ENCODE measurements at places on chromosomes 5 and 9.

- no peak for DNase-seq
Observed at GRCh38 chr5:72498284-72498683, 8.9 kb downstream of the ZNF366 start.

DNA sequence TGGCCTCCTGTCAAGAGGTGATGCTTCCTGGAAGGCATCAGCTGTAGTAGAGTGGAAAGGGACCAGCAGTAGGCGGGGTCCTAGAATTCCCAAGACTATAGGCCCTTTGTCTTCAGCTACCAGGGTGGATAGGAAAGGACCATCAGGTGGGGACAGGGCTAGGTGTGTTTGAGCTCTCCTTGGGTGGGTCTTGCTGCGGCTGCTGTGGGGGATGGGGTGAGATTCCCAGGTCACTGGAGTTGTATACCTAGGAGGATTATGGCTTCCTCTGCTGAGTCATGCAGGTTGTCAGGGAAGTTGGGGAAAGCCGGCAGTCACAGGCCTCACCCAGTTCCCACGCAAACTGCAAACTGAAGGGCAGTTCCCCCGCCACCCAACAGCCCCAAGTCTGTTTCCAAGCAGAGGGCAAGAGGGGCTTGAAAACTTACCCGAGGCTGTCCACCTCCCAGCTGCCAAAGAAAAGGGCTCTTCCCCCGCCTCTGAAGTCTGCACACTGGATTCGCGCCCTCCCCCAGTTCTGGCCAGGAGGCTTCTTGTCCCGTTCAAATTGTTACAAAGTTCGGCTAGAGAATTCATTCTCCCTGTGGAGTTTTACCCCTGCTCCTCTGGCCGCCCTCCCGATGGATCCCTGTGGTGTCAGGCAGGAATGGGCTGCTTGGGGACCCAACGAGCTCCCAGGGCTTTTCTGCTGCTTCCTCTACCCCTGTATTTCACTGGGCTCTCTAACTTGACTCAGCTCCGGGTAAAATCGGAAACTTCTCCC, 23.0 kb upstream of the ECM2 start:
- no peak for DNase-seq

- DNase-seq, result peak; percentile 59
Observed at GRCh38 chr9:108473209-108474112, 382.3 kb downstream of the ACTL7B start.

GRCh38 chr5:65539827-65540226, 23.1 kb downstream of the CENPK start:
- DNase-seq, result no peak

DNA sequence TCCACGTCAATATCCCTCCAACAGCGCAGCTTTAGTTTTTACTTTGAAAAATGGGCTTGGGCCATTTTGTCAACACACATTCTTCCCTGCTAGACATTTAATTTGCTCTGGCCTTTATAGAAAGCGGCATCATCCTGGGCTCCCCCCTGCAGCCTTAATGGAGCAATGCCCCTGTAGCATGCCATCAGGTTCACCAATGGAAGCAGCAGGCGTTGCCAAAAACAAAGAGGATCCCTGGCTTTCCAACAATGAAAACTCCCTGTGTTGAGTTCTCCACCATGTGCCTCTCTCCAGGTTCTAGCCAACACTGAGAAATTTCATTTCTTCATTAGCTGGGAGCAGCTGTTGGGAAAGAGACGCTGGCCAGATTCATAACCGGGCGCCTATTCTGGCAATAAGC, 139.5 kb downstream of the ZNF622 start:
- peak; percentile 19 for DNase-seq

GRCh38 chr5:171115519-171115918, 193.5 kb upstream of the TLX3 start:
- DNase-seq, result no peak

DNA sequence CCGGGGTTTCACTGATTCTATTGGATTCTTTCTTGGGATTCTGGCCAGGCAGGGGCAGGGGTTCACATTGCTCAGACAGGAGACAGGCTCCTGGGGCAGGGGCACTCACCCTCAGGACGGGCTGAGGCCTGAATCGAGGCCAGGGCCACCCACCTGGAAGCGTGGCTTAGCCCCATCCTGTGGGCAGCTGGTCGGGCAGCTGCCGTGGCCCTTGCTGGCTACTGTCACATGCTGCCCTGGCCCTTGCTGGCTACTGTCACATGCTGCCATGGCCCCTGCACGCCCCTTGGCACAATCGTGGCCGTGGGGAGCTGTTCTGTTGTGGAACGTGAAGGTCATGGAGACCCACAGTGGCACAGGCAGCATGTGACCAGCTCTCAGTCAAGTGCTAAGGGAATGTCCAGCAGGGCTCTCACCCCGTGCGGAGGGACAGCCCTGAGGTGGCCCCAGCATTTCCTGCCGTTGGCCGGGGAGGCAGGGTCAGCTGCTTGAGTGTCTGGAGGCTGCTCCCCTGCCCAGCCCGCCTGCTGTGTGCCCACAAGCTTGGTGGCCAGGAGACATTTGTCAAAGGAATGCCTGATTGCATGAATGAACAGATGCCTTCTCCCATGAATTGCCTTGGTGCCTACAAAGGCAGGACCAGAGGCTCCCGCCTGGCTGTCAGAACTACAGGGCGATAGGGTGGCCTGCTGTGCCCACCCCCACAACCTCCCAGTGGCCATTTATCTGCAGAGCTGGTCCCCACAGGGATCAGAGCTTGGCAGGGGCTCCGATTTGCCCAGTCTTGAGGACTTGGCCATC, 16.9 kb upstream of the TMEM250 start:
- DNase-seq, result no peak

DNA sequence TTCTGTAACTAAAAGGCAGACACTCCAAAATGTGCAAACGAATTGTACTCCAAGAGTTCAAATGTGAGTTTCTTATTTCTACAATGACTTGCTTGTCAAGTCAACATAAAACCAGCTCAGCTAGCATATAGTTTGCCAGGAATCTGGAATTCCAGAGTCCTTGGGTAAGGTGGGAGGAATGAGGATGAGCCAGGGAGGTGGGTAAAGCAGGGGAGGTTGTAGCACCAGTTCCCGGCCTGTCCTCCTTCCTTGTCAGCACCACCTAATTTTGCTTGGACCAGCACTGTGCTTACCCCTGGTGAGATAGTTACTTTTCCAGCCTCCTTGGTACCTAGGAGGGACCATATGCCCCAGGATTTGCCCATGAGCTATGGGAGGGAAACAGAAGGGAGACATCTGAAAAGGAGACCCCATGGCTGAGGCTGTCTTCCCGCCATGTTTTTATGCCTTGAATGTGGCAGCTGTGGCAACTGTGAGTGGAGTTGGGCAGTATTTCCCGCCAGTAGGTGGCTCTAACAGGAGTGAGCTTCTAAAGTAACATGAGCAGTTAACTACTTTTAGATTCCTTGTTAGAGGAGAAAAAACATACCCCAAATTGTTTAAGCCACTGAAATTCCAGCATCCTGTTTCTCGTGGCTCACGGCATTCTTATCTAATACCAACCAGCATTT, 302.5 kb downstream of the TENT4A start:
- DNase-seq, result no peak

- no peak for DNase-seq
Observed at GRCh38 chr9:104972242-104972866, 44.4 kb upstream of the ABCA1 start.

DNA sequence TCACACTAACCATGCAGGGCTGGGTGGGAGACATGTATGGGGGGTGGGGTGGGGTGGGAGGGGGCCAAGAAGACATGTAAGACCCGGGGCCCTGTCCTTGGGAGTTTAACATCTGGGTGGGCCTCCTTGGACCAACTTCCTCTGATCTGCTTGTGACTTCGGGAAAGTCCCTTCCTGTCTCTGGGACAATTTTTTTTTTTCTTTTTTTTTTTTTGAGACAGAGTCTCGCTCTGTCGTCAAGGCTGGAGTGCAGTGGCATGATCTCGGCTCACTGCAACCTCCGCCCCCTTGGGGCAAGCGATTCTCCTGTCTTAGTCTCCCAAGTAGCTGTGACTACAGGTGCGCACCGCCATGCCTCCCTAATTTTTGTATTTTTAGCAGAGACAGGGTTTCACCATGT, 23.8 kb upstream of the IER5L start:
- no peak for DNase-seq

- no peak for DNase-seq
Observed at GRCh38 chr5:83058726-83059125, 18.5 kb downstream of the TMEM167A start.

DNA sequence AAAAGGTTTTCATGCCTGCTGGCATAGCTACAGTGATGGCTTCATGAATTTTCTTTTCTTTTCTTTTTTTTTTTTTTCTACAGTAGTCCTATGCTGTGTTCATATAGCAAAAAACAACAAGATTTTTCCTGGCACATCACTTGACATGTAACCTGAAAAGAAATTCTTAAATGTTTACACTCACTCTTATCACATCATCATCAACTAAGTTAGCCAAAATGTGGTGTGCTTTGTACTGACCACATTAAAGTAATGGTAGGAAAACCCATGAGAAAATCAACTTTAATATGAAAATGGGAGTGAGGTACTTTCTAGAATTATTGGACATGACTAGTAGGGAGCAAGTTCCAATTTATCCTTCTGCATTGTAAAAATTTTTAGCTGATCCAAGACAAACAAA, 146.7 kb downstream of the SSBP2 start:
- DNase-seq, result no peak

DNA sequence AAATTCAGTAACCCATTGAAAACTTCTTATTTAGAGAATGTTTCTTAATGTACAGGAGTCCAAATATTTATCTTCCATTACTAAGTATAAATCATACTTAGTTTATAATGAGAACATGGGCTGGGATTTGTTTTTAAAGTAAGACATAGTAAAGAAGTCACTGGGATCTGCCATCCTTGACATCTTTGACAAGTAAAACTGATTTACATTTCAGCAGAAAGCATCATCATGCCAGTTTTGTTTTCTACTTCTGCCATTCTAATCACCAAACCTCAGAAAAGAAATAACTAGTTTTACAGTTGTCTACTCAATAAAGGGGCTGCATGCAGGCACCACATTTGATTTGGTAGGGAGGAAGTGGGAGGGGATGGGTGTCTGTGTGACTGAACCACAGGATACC, 221.7 kb upstream of the PPP1R2B start:
- no peak for DNase-seq

DNA sequence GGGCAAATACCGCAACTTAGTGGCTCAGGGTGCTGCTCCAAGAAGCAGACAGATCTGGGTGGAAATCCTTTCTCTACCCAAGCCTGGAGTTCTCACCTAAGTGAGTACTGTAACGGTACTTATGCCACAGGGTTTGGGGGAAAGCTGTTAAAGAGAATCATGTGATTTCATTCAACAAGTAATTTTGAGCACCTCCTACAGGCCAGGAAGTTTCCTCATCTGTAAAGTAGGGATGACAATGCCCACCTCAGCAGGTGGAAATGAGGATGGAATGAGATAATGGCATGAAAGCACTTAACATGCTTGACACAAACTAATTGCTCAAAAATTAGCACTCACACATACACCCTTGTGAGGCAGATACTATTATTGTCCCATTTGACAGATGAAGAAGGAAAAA, 114.1 kb downstream of the JAKMIP2 start:
- no peak for DNase-seq

- DNase-seq, result peak; percentile 8
Observed at GRCh38 chr9:36316611-36317317, 58.5 kb upstream of the GNE start.

DNA sequence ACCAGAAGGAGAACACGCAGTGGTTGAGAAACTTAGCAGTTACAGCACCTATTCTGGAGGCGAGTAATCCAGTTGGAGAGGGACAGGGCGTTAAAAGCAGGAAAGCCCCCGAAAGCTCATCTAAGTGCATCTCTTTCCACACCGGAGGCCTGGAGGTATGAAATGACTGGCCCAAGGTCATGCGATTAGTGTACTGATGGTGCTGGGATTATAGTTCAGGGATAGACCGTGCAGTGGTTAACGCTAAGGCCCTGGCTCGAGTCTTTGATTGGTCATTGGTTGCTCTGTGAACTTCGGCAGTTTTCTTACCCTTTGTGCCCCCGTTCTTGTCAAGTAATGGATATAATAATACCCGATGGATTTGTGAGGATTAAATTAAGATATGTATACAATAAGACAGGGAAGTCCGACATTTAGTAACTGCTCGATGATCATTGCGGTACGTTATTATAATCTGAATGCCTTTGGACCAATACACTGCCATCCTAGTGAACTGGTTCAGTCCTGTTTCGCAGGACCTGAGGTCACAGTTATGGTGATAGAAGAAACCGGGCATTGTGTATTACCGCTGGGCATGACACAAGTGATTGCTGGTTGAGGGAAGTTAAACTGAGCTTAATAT, 960 bp downstream of the CANX start:
- no peak for DNase-seq

DNA sequence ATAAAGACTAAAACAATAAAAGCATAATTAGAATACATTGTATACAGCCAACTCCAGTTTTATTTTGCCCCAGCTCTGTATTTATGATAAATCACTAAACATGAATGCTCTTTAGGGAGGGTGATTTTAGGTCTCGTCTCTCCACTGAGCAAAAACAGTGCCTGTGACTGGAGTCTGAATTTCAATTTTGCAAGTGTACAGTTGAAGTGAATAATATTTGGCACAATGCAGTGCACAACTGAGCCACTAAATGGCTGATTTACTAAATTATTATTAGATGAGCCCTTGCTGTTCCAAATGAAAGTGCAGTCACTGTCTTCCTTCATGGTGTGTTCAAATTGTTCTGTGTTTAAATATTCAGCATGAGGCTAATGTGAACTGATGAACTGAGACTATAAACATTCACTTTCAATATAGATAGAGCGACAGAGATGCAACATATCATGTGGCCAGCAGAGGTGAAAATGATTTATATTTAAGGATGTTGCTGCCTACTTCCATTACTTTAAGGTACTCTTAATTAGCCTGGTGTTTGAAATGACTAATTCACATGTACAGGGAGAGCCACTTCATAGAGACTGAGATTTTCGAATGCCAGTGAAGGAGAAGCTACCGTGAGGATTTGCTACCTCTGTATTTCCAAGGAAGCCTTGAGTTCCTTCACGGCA, 375.1 kb downstream of the EBF1 start:
- DNase-seq, result no peak

GRCh38 chr9:17875886-17876285, 297.0 kb downstream of the SH3GL2 start:
- peak; percentile 53 for DNase-seq

- no peak for DNase-seq
Observed at GRCh38 chr9:86141843-86142242, 42.5 kb upstream of the GOLM1 start.

DNA sequence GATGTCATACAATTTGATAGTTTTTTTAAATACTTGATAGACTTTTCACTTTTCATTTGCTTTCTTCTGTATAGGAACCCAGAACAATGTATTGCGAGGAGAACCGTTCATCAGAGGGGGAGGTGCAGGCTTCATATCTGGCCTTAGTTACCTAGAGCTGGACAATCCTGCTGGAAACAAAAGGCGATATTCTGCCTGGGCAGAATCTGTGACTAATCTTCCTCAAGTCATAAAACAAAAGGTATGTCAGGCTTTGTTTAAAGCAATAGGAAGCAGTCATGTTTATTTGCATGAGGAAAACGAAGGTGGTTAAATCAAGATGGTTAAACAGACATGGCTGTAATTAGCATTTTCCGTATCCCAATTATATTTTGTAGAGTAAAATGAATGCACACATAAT, 46.0 kb downstream of the C7 start:
- DNase-seq, result no peak

- no peak for DNase-seq
Observed at GRCh38 chr9:103804077-103804735, 289.9 kb upstream of the SMC2 start.
